ENCODE measurements at places on chromosomes 2 and 18.
A peak's percentile ranks its signal among the peaks of the same experiment; 100 is the strongest.

- peak; percentile 88 for DNase-seq
Observed at GRCh38 chr2:36597532-36598377, at the start of gene FEZ2. Gene FEZ2 (minus strand): TSS chr2:36598168. CDS start chr2:36598142, 26 bp downstream.

GRCh38 chr2:97953853-97954252 lies 41.9 kb downstream of the TMEM131 start:
- no peak for DNase-seq

- no peak for DNase-seq
Observed at GRCh38 chr2:133755480-133756300, 187.4 kb upstream of the NCKAP5 start.

GRCh38 chr18:12403601-12404506 lies 3.9 kb upstream of the PRELID3A start:
- no peak for DNase-seq

DNA sequence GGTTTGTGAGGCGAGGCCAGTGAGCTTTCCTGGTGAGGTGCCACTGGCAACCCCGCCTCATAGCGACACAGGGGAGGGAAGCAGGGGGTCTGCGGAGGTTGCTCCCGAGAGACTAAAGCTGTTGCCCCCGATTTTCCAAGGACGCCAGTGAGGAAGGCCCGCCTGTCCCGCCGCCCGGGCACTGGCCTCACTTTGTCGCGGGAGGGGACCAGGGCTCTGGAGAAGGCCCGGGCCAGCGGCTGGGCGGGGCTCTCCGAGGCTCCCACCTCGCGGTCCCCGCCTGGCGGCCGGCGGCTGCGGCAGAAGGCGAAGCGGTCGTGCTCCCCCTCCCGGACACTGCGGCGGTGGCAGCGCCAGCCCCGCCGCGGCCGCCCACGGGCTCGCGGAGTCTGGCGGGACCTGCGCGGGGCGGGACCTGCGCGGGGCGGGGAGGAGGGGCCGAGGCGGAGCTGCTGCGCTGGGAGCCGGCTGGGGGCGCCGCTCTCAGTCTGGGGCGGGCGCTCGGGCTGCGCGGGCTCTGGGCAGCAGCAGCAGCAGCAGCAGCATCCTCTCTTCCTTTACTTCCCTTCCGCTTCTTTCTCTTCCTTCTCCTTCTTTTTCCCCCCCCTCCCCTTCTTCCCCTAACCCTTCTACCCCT lies at the start of gene MAP2:
Gene MAP2 (plus strand): TSS at position 486 of the 637 bp plus-strand sequence. CDS start 229,124 bp downstream, outside the sequence.
- DNase-seq, result peak; percentile 89

DNA sequence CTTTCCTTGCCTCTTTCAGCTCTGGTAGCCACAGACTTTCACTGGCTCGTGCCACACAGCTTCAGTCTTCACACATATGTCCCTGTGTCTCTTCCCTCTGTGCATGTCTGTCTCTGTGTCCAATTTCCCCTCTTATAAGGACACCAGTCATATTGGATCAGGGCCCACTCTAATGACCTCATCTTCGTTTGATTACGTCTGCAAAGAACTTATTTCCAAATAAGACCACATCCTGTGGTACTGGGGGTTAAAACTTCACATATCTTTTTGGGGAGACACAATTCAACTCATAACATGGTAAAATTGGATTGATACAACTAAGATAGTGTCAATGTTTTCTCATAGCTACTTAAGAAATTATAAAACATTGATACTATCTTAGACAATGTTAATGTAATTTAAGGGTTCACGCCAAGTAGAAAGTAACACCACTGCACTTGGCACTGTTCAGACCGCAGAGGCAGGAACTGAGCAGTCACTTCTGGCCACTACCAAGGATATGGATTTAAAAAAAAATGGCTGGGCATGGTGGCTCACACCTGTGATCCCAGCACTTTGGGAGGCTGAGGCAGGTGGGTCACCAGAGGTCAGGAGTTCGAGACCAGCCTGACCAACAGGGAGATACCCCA lies 119.6 kb upstream of the EPAS1 start:
- DNase-seq, result no peak

- DNase-seq, result no peak
Observed at GRCh38 chr18:48782381-48782861, 168.3 kb downstream of the SMAD7 start.

DNA sequence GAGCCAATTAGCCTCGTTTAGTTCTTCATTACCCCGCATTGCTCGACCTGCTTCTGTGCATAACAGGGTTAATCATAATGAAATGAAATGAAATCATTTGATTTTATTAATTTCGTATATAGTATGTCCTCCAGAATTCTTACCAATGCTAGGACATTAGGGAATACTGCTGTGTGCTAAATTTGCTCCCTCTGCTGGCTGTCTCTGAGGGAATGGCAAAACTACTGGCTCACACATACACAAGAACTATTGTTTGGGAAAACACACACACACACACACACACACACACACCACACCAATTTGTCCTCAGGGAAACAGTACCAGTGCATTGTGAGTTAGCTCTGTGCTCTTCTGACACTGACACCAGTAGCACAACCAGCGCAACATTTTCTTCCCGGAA lies 273.3 kb upstream of the TCF4 start:
- DNase-seq, result no peak

GRCh38 chr18:46518438-46518837 lies 138.6 kb downstream of the LOXHD1 start:
- DNase-seq, result no peak

GRCh38 chr2:181884601-181885000 lies 6.9 kb upstream of the ITPRID2 start:
- DNase-seq, result no peak

GRCh38 chr2:69989441-69990105 lies 28.1 kb upstream of the ASPRV1 start:
- DNase-seq, result no peak

- DNase-seq, result no peak
Observed at GRCh38 chr2:225064362-225064761, 22.1 kb upstream of the DOCK10 start.

GRCh38 chr18:54392543-54393023 lies 34.9 kb downstream of the C18orf54 start:
- peak; percentile 57 for DNase-seq

- DNase-seq, result no peak
Observed at GRCh38 chr2:53498210-53498609, 269.4 kb upstream of the CHAC2 start.

DNA sequence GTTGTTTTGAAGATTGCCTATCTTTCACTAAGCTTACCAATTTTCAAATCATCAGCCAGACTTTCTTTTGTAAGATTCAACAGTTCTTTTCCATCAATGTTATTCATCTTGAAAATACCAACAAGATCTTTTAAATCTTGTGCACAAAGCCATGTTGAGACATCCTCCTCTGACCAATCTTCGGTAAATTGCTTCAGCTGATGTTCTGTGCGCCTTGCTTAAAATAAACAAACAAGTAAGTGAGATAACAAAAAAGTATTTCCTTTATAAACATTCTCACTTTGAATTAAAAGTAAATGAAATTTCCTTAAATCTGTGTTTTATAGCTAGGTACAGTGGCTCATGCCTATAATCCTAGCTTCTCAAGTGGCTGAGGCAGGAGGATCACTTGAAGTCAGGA lies 30.3 kb downstream of the WDSUB1 start:
- DNase-seq, result no peak

GRCh38 chr2:117123362-117123761 lies 691.1 kb upstream of the DDX18 start:
- no peak for DNase-seq

Measured in retina (tissue), 1 donor.